ENCODE measurements at places on chromosomes 7 and 10.

DNA sequence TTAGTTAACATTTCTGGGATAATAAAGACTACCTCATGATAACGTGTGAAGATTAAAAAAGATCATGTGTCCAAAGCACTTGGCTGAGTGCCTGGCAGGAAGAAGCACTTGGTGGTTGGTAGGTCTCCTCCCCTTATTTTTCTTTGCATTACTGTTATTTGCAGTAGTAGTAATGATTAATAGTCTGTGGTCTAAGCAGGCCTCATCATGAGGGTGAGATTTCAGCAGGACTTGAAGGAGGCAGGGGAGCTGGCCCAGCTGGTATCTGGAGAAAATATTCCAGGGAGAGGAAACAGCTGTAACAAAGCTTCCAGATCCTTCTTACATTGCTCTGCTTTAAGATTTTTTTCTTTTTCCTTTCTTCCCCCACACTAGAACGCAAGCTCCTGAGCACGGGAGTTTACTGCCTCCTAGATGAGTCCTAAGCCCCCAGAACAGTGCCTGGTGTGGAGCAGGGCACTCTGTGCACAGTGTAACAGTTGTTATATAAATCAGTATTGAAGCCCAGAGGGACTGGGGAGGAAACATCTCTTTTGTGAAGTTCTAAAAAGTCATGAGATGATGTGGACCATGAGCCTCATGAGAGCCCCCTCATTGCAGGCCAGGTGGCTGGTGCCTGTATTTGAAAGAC lies 31.1 kb upstream of the RHEB start:
- no peak for DNase-seq

DNA sequence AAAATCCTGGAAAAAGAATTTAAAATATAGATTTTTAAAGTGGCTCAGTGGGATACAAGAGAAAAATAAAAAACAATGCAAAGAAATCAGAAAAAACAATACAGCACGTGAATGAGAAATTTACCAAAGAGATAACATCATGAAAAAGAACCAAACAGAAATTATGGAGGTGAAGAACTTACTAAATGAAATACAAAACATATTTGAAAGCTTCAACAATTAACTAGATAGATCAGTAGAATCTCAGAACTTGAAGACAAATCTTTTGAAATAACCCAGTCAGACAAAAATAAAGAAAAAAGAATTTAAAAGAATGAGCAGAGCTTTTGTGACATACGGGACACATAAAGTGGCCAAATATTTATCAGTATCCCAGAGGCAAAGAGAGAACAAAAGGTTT lies 71.2 kb upstream of the DIP2C start:
- no peak for DNase-seq

DNA sequence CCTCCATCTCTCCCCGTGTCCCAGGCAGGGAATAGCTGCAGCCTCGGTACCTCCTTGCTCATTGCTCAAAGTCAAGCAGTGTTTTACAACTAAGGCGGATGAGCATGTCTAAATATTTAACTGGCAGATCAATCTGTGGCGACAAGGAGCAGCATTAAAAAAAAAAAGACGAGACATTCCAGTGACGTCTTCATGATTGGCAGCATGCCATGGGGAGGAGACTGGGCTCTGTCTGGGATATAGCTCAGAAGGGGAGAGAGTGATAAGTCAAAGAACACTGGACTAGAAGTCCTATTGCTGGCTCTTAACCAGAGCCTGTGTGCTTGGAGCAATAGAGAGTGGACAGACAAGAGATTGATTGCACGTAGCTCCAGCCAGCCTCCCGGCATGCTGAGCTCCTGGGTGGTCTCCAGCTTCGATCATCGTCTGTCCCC lies 287.5 kb upstream of the PODXL start:
- no peak for DNase-seq

DNA sequence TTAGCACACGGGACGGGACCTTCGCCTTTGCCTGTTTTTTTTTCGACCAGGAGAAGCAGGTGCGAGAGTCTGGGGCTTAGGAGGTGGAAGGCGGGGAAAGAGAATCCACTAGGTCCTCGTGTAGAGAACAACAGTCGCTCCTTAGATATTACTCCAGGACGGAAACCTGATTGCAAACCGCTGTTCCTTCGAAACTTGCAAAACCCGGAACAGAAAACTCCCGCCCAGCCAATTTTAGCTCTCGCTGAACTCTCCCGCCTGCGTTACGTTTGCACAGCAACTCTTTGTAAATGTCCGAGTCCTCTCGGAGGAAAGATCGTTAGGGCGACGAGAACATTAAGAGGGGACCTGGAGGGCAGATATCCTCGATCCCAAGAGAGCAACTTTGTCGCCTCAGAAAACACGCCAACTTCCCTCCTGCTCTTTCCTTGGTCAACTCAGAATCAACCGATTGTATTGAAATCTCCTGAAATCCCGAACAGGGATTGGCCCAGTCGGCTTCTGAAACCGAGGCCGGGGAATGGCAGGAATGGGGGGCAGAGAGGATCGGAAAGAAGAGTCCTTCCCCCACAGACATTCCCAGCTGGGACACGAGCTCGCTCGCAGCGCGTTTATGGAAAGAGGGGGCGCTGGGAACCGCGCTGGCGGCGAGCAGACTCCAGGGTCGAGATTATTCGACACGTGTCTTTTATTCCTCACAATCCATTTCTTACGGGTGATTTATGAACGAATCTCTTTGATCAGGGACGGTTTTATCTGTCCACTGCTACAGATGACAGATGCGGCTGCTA lies 9.9 kb downstream of the TWIST1 start:
- DNase-seq: peak; percentile 54

GRCh38 chr10:81031774-81032173 lies 494.1 kb downstream of the SH2D4B start:
- DNase-seq: no peak

DNA sequence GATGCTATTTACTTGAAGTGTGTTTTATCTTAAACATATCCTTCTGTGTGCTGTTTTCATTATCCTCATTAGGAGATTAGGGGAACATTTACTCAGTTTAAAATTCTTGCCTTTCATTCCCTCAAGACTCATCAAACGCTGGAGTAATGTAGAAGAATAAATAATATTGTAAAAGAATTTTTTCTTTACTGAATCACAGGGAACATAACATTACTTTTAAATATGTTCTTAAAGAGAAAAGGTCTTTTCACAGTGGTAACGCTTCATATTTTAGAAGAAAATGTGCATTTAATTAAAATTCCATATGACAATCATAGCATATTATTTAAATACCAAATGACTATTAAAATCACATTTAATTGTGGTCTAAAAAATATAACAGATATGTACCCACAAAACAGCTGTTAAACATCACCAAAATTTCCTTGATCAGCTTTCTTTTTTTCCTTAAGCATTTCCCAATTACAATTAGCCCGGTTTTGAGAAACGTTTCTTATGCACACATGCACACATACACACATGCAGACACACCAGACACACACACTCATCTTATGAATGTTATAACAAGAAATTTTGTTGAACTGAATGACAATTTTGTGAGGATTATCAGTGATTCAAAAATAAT lies 102.0 kb upstream of the GLI3 start:
- DNase-seq: no peak

DNA sequence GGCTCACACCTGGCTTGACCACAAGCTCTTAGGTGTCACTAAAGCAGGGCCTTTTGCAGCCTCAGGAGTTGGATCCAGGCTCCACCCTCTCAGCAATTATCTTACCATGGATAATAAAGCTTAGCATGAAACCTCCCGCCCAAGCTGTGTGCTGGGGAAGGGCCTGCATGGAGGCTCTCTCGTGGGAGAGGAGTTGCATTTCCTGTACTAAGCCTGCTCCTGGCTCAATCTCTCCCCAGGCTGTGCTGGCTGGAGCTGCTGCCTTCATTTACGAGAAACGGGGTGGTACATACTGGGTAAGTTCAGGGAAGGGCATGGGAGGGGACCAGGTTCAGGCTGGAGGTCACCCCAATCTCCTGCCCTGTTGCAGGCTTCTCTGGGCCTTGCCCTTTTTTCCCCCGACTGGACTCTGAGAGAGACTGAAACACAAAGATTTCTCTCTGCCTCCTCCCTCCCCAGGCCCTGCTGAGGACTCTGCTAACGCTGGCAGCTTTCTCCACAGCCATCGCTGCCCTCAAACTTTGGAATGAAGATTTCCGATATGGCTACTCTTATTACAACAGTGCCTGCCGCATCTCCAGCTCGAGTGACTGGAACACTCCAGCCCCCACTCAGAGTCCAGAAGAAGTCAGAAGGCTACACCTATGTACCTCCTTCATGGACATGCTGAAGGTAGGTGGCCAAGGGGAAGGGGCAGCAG lies 2.7 kb downstream of the TMEM176A start:
- no peak for DNase-seq

DNA sequence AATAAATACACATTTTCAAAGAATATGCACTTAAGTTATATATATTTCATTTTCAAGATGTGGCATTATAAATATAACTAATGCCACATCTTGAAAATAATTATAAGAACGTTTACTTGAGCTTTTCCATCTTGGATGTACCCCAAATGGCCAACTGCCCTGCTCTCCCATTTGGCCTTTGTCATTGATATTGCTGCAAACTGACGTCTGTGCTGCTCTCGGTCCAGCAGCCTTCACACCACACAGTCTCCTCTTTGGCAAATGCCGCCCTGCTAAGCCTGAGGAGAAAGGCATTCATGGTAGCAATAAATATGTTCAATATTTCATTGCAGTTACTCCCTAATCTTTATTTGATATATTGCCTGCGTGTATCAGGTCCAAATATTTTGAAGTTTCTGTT lies 384.6 kb upstream of the ADARB2 start:
- DNase-seq: no peak

GRCh38 chr10:123556049-123556448 lies 110.1 kb upstream of the GPR26 start:
- DNase-seq: no peak

GRCh38 chr7:1268866-1269265 lies 36.2 kb downstream of the UNCX start:
- DNase-seq: no peak

DNA sequence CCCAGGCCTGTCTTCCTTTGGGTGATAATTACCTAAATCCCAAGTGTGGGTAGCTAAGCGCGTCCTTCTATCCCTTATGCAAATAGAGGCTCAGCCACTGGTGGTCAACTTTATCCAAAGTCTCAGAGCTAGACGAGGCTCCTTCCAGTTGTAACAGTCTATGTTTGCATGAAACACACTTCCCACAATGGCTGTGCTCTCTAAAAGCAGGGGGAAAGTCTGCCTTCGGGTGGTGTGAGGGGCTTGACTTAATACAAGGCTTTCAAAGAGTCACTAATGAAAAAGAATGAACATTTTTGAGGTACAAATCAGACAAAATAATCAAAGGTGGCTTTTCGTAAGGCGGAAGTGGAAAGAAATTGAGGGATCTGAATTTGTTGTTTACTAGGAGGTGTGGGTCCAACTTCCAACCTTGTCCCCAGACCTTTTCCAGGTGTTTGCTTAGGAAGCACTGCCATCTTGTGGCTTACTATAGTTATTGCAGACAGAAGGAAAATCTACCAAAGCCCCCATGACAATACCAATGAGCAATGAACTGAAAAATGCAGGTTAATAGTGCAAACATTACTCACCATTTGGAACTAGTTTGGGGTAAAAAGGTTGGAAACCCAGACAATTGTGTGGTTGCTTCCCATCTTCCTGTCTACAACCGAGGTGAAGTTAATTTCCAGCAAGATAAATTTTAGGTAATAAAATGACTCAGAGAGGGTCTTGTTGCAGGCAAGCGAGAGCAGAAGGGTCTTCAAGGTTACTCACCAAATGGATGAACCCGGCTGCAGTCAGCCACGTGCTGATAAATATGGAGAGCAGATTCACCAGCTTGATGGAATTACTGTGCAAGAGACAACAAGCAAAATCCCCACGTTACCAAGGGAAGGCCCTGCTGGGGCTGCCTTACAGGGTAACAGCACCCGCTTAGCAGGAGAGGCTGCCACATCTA lies 525.7 kb downstream of the KCNMA1 start:
- DNase-seq: peak; percentile 29

- DNase-seq: peak; percentile 98
Measured at GRCh38 chr10:5977471-5978229, at the start of gene IL15RA. Gene IL15RA (minus strand): TSS chr10:5977543. CDS start chr10:5977492, 51 bp downstream.

GRCh38 chr7:87480386-87480785 lies 4.9 kb upstream of the ABCB4 start:
- DNase-seq: no peak

DNA sequence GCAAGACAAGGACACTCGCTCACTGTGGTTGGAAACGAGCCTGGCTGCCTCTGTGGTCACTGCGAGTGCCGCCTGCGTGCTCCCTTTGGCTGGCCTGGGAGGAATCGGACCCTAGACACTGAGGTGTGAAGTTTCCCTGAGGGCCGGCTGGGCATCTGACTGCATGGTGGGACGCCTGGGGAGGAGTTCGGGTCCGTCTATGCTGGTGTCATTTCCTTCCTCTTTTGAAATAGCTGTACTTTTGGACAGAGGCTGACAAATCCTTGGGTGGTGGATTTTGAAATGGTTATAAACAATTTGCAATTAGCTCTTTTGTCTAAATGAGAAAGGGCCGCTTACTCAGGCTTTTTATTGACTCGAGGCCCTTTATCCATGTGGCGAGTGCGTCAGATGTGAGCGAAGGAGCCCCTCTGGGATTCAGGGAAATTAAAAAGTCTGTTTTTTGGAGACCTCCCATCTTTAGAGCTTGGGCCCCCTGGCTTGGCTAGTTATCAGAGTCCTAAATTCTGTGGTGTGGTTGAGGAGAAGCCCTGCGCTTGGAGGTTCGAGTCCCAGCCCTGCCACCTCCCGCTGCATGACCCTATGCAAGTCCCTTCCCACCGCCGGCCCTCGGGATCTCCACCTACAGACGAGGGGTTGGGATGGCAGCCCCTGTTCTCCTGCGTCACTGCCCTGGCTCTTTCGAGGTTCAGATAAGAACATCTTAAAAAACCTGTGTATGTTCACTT lies 147.1 kb downstream of the RGS10 start:
- DNase-seq: peak; percentile 80

DNA sequence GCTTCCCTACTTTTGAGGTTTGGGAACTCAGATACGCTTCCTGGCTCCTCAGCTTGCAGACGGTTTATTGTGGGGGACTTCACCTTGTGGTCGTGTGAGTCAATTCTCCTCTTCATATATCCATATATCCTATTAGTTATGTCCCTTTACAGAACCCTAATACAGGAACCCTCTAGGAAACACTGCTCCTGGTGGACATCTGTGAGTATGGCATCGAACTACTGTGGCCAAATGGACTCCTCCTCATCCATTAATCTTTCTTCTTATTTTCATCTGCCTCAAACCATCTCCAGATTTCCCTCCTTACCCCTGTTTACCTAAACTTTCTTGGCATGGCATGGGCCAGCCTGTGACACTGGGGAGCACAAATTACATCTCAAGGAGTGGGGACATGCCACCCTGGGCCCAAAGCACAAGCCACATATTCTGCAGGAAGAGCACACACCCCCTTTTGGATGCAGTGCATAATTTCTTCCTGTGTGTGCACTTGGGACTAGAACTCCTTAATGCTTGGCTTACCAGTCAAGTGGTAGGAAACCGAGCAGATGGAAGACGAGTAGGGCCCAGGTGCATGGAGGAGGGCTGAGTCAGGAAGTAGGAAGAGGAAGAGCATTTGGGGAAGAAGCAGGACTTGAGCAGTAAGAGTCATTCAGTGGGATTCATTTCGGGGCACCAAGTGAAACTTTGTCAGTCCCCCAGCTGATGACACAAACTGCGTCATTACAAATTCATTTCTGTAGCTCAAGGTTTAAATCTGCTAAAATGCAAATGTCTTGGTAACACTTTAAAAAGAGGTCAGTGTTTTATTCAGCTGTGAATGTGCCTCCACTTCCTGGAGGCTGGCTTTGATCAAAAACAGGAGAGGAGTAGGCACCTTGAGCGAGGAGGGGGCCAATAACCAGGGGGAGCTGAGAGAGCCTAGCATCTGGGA lies 80.8 kb upstream of the PLXNA4 start:
- no peak for DNase-seq

GRCh38 chr7:30232391-30232790 lies 52.0 kb upstream of the ZNRF2 start:
- peak; percentile 78 for DNase-seq
